Daoy (cell line): ENCODE measurements at places on chromosomes 7 and 10. TPM values are rescaled to one million over a fixed set of nuclear protein-coding genes. Genes with fewer than 3 reads are reported as not detected.

DOCK1 gene
- 16.4 and 19.1 TPM in 2 replicates for total RNA-seq

IL2RA gene
- total RNA-seq, result not detected in 2 replicates

AGBL3 gene
- total RNA-seq, result 1.6 and 3.3 TPM in 2 replicates

MLXIPL gene
- 5.4 TPM in 1 of 2 replicates, not detected in the other for total RNA-seq

- DNase-seq, result no peak
These were observed 20.8 kb upstream of the ALOX5 start for GRCh38 chr10:45353186-45353585.

DNA sequence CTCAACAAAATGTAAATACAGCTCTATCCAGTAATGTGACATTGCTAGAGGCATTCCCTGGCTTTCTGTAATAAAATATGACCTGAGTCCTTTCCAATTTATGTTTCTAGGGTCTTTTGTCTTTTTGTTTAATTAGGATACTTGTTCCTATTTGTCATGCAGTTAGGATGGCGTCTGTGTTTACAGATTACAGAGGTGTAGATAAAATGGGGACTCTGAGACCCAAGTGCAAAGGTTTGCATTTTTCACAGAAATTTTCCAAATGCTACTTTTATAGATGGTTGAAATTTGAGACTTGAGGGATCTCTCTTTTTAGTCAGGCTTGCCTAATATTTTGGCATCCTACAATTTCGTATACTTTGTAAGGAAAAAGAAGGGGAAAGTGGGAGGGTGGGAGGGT, 332.4 kb downstream of the PTEN start:
- DNase-seq, result no peak

- peak; percentile 7 for DNase-seq
These were observed 63.9 kb downstream of the PPP1R9A start for GRCh38 chr7:94971051-94971867.

- no peak for DNase-seq
These were observed 142.3 kb upstream of the BET1 start for GRCh38 chr7:94146408-94146807.

- peak; percentile 90 for DNase-seq
These were observed 181.3 kb downstream of the TAX1BP1 start for GRCh38 chr7:27921081-27921836.
